ENCODE measurements at places on chromosomes 16 and 17.

- no peak for DNase-seq
Observed at GRCh38 chr16:88810166-88810911, 1.4 kb downstream of the APRT start.

DNA sequence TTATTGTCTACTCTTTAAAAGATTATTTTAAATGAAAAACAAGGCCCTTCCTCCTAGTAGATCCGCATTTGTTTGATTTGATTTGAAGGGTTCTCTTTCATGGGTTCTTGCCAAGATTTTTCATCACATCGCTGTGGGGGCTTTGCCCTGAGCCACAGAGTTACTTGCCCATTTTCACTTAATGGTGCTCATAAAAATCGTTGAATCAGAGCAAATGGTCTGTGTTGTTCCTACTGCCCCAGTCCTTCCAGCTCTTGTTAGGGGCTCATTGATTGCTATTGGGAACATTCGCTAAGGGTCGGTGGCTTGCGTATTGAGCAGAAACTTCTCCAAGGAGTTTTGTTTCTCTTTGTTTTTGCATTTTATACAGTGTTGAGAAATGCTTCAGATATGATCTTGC lies 1023.4 kb upstream of the CDH8 start:
- DNase-seq: no peak

GRCh38 chr17:82300707-82301270 lies 16.6 kb downstream of the CD7 start:
- DNase-seq: no peak

- DNase-seq: no peak
Observed at GRCh38 chr16:55115506-55115905, 184.8 kb downstream of the IRX5 start.

DNA sequence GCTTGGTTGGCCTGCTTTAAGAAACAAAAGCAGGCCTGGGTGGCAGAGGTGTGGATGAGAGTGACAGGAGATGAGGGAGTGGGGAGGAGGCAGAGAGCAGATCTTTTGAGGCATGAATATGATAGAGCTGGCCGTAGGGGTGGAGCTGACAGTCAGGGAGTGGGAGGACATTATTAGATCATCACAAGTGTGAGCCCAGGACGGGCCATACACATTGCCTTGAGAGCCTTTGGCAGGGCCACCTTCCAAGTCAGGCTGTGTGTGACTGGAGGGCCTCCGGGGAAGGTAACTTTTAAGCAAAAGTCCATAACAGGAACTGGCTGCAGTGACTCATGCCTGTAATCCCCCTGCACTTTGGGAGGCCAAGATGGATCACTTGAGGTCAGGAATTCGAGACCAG lies 26.3 kb downstream of the GINS3 start:
- DNase-seq: no peak

DNA sequence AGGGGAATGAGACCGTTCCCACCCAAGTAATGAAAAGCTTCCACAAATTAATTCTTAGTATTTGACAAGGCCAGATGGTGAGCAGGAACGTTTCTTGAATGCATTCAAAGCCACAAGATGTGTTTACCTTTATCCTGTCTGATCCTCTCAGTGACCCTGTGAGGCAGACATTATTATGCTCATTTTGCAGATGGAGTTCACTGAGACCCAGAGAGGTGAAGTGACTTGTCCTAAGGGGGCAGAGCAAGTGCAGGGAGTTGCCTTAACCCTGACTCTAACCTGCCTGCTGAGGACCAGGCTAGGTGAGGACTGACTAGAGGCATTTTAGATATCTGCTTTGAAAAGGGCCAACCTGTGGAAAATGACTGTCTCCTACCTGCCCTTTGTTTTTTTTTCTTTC lies 156.7 kb downstream of the HAPSTR1 start:
- no peak for DNase-seq

DNA sequence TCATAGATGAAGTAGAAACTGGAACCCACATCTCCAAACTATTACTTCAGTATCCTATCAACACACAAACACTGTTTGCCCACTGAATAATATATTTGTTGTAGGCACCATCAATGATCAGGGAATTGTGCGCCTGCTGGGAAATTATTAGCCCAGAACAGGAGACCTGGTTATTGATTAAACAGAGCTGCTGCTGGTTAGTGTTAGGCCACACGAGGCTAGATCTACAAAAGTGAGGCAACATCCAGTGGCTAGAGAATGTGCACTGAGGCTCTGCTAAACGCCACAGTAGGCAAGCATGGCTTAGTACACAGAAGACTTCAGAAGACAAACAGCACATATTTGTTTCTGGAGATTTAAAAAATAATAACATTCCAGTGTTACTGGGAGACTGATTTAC lies 11.0 kb downstream of the ABHD15 start:
- no peak for DNase-seq

DNA sequence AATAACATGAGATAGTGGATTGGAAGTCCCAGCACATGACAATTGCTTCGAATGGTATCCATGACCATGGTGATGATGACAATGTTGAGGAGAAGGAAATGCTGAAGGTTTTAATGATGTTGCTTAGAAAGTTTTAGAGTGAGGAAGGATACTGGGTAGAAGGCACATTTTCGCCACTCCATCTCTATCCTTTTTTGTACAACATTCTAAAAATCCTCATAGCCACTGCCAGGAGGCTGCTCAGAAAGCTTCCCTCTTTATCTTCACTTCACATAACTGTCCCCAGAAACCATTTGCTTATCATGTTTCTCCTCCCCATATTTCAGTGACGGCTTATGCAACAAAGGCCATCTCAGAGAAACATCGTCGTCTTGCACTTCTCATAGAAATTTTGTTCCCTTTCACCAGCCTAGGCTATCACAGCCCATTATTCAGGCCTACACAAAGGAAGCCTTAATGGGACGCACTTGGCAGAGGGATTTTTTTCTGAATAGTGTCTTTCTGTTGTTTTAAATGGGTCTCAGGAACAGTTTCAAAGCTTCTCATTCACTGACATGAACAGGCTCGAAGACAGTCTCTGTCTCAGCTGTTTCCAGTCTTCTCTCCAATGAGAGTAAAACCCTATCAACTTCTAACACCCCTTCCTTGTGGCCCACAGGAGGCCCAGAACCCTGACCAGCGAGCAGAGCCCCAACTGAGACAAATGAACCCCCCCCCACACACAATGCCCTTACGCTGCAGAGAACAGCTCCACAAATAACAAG lies 506.7 kb downstream of the HAPSTR1 start:
- DNase-seq: peak; percentile 98

GRCh38 chr16:4049031-4049430 lies 67.2 kb downstream of the ADCY9 start:
- no peak for DNase-seq

- DNase-seq: no peak
Observed at GRCh38 chr17:74918906-74919305, 4.1 kb downstream of the USH1G start.

GRCh38 chr17:78806451-78806850 lies 24.4 kb upstream of the CYTH1 start:
- DNase-seq: no peak

GRCh38 chr17:1940810-1941185 lies 84.3 kb downstream of the RTN4RL1 start:
- no peak for DNase-seq

DNA sequence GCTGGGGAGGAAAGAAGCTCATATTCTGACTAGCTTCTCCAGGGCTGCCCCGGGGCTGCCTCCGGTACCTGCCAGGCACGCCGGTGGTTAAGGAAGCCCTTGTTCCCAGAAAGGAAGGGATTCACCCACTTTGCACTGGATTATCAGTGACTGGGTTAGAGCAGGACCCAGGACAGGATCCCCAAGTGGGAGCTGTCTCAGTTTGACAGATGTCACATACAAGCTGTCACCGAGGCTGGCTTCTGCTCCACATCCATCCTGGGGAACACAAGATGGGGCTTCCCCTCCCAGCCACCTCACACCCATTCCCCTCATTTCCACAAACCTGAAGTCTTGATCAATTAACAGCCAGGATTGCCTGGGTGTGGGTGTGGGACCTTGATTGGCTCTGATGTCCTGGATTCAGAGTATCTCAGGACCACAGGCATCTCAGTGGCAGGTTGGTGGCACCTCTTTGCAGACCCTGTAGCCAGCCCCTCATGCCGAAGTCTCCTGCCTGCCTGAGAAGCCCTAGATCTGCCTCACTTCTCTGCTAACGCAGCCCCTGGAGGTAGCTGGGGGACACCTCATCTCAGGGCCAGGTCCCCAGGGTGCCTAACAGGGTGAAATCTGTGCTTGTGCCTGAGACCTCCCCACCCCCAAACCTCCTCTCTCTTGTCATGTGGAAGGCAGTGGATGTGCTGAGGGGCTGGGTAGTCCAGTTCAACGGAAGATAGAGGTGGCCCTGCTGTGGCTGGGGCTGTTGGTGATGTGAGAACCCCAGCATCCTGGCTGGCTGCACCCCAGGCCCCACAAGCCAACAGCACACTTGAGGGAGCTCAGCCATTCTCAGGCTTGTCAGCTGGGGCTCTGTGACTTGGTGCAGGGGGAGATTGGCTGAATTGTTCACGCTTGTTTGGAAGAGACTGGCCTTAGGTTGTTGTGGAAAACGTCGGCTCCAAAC lies 1.4 kb downstream of the CACNG5 start:
- DNase-seq: no peak

- no peak for DNase-seq
Observed at GRCh38 chr17:73847952-73848351, 203.7 kb upstream of the SDK2 start.

- DNase-seq: no peak
Observed at GRCh38 chr17:13634021-13634420, 32.3 kb upstream of the HS3ST3A1 start.

DNA sequence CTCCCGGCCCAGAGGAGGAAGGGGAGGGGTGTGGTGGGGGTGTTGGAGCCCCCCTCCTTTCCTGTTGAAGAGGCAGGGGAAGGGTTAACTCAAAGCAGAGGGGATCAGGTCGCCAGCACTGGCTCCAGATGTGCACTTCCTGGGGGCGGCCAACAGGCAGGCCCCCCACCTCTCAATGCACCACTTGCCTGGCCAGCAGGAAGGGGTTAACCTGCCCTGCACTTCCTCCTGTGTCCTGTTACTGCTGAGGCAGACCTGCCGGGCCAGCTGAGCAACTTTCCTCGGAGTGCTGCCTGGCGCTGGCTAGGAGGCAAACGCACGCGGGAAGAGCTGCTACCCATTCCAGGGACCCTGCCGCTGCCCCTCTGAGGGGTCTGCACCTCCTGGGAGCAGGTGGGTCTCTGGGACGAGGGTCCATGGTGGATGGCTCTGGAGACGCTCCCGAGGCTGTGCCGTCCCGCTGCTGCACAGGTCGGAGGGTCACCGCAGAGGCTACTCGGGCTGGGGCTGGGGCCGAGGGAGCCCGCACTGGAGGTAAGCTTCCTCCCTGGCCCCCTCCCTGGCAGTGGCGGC lies at the start of gene EPN3:
Gene EPN3, plus strand, starts transcription at position 284 of the 573 bp plus-strand sequence. CDS start 3,822 bp downstream, outside the sequence.
- no peak for DNase-seq

DNA sequence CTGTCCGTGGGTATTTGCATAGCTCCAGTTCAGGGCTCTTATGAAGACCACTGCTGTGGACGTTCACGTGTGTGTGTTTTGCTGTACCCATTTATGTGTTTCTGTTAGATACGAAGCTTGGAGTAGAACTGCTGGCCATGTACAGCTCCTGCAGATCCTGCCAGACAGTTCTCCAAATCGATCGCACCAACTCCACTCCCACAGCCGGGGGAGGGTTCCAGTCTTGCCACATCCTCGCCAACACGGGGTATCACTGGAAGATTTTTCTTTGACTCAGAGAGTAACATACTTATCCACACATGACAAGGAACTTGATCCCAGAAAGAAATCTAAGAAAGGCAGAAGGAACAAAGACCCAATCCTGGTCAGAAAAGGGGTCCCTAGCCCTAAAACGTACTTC lies 37.4 kb downstream of the TMEM186 start:
- DNase-seq: no peak

DNA sequence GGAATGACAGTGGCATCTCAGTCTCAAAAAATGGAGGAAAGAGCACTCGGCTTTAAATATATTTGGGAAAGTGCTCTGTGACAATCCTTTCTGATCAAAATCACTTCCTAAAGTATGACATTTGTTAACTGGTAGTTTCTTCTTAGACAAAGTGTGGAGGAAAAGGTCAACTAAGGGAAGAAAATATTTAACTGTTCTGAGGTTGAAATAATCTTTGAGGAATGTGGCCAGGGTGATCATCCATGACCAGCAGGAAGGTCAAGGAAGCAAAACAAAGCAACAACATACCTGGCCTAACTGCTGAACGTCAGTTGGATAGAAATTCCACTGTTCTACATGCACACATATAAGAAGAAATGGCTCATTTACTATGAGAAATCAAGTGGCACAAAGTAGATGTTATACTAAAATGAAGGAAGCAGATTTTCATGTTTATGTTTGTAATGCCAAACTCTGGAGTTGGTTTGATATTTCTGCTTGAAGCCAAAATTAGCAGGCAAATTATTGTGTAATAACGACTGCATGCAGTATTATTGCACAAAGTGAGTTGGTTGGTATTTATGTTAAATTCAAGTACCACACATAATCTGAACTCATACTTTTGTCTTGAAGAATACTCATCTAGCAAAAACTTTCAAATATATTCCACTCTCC lies 87.3 kb upstream of the CORO6 start:
- DNase-seq: no peak

DNA sequence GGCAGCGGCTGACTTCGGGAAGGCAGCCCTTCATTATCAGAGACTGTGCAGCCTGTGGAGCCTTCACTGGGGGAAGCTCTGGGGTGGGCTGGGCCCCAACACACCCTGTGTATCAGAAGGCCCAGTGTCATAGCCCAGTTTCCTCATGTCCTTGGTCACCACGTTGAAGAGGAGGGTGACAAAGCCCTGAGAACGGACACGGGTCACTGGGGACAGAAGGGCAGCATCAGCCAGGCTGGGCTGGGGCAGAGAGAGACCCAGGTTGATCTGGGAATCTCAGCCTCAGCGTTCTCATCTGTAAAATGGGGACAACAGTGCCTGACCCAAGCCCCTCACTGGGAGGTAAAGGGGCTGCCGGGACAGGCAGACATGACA lies 19.3 kb downstream of the B9D1 start:
- DNase-seq: no peak

DNA sequence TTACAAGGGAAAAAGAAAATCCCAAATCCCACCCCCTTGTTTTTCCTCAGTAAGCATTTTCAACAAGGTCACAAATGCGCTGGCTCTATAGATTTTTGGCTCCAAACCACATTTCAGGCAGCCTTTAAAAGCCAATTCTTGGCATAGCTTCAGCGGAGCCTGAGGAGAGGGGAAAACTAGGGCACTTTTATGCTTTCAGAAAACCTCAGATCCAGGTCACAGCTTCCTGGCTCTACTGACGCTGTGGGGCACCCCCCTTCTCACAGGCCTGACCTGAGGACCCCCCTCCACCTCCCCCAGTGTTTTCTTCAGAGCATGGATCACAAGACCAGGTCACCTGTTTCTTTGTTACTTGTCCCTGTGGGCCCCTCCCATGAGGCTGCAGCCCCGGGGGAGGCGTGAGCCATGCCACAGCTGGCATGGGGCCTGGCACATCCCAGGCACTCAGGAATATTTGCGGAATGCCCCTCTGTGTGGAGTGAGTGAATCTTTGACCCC lies 30.1 kb upstream of the MTSS2 start:
- DNase-seq: peak; percentile 60

DNA sequence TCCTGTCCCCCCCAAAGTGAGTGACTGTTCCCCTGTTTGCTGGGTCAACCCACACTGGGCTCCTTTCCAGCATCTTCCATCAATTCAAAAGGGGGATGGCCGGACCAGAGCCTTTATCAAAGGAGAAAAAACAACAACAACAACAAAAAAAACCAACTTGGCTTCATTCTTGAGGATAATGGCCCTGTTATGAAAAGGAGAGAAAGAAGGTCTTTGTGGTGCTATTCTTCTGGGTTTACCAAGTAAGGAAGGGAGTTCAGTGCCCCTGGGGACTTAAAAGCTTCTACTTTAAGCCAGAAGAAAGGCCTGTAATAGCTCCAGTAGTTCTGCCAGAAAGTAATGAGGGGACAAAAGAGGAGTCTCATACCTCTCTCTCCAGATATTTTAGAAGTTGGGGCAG lies 71.5 kb downstream of the RGS9 start:
- DNase-seq: peak; percentile 11

- no peak for DNase-seq
Observed at GRCh38 chr17:17516941-17517720, 20.9 kb upstream of the RASD1 start.
